ENCODE measurements at places on chromosomes 11 and 22.

DNA sequence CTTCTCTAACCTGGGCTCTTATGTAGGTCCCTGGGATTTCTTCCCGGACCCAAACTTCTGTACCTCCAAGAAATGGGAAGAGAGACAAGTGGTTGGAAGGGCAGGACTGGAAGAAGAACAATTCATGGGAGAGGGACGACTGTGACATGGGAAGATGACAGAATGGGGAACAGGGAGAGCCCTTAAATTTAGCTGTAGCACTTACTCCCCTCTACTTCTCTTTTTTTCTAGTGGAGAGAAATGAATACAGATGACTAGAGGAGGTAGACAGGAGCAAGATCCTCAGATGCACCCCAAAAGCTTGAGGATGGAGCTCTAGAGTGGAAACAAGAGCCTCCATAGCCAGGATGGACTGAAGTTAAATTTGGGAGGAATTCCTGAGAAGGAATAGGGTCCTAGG is 2.3 kb downstream of the RHOG start:
- no peak for DNase-seq

GRCh38 chr22:40507491-40507890 is 129.0 kb downstream of the MRTFA start:
- no peak for DNase-seq

DNA sequence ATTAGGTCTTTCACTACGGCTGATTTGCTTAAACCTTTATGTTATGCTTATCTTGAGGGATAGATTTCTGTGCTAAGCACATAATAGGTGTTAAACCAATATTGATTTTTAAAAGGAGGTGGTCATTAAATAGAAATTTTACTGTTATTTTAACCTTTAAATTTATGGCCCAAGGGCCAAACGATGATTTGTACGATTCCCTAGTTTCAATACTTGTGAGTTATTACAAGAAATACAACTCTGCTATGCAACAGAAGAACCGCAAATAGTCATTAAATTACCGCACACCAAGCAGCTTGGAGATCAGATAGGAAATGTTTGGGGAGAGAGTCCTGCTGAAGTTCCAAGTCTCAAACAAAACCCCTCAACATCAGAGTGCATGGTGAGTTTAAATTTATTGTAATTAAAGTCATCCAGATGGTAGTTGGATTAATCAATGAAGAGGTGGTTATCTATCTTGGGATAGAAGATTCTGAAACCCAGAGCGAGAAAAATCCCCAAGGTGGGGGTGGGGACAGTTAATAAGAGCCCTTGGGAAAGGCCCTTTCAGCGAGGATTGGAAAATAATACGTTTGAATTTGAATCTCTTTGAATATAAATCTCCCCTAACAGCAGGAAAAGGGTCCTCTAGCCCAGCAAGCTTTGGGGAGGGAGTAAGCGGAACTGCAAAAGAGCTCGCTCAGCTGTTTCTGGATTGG is 805 bp upstream of the QSER1 start:
- DNase-seq, result peak; percentile 20

DNA sequence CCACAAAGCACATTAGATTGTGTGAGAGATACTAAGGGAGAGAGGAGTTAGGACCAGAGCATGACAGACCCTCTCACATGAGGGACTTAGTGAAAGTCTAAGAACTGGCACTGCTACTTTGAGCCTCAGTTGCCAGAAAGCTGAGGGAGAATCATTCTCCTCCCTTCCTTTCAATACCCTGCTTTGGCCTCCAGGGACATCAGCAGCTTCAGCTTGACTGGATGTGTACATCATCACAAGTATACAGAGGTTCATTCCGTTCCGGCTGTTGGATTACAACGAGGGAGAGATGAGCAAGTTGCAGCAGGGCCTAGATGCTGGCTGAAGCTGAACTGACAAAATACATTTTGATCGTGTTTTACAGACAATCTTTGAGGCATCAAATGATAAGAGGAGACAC is 15.7 kb upstream of the ANO5 start:
- DNase-seq, result no peak
